ENCODE measurements at places on chromosomes 12 and 14. TPM values are rescaled to one million over a fixed set of nuclear protein-coding genes. Genes with fewer than 3 reads are reported as not detected.

Gene DAD1
- 146 TPM for total RNA-seq

Gene PRKD1
- 12.2 TPM for total RNA-seq

Gene PAX9
- 0.83 TPM for total RNA-seq

Gene ATP5F1B
- total RNA-seq = 379 TPM

DNA sequence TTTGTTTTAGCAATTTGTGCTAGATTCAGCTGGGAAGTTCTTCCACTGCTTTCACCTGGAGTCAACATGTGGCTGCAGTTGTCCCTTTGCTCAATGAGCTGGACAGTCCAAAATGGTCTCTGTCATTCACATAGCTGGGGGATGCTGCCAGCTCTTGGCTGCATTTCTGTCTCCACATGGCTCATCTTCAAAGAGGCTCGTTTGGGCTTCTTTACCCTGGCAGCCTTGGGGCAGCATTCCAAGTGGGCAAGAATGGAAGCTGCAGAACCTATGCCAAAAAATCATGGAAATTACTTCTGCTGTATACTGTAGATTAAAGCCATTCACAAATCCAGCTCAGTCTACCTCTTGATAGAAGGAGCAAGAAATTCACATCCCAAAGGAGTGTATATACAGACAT, 199.1 kb downstream of the SLC5A8 start:
- H3K4me3 ChIP-seq = no peak overlapping the region
- DNase-seq = no peak
- H3K36me3 ChIP-seq = no peaks in the 10 kb centered on the region
- no peaks in the 10 kb centered on the region for H3K4me1 ChIP-seq

- H3K36me3 ChIP-seq = no peaks in the 10 kb centered on the region
- no peaks in the 10 kb centered on the region for H3K27me3 ChIP-seq
- no peak overlapping the region for H3K4me3 ChIP-seq
- DNase-seq = no peak
- no peak overlapping the region for H3K27ac ChIP-seq
Observed at GRCh38 chr12:38141239-38141638, 175.3 kb upstream of the ALG10B start.

GRCh38 chr14:89268514-89268913, 148.5 kb downstream of the FOXN3 start:
- peaks cover 7% of the 10 kb centered on the region for H3K4me1 ChIP-seq
- H3K4me3 ChIP-seq = no peak overlapping the region
- no peaks in the 10 kb centered on the region for H3K36me3 ChIP-seq
